Activated CD4-positive, alpha-beta T cell treated with anti-CD3 and anti-CD28 coated beads, Interleukin-2, amount 50 U/mL, for 4 hours (primary cell): ENCODE measurements at places on chromosomes 5 and 9.

GRCh38 chr9:20014168-20014567 is 225.3 kb upstream of the SLC24A2 start:
- DNase-seq = no peak

DNA sequence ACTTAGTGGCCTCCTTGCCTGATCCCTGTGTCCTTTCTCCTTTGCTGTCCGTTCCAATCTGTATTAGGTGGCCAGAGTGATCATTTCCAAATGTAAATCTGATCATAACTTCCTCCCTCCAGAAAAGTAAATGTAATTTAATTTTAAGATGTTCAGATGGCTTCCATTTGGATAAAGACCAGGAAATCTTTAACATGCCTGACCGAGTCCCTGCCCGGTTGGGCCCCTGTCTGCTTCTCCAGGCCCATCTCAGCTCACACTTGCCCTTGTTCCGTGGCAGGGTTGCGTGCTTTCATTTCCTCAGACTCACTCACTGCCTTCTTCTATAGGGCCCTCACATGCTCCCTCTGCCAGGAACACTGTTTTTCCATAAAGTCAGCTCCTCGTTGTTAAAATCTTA is 7.6 kb downstream of the MAP3K1 start:
- DNase-seq = no peak

GRCh38 chr5:40160435-40160834 is 519.3 kb upstream of the PTGER4 start:
- no peak for DNase-seq

DNA sequence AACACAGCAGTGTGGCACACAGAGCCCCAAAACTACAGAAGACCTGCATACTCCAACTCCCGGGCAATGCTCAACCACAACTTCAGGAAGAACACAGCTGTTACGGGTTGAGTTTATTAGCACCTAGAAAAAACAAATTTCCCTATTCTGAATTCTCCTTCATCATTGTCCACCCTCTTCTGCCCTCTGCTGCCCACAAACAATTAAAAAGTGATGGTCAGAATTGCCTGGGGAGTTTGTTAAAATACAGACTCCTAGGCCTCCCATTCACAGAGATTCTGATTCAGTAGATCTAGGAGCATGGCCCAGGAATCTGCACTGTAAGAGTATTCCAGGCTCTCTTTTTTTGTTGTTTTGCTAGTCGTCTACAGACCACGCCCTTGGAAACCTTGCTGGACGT is 310.6 kb downstream of the NDUFS4 start:
- no peak for DNase-seq
